ENCODE measurements at places on chromosomes 12 and 14.
A peak's percentile ranks its signal among the peaks of the same experiment; 100 is the strongest.

- DNase-seq: no peak
Measured at GRCh38 chr14:72808564-72808963, 85.3 kb downstream of the DPF3 start.

GRCh38 chr14:22434030-22434429 lies 155.0 kb downstream of the DAD1 start:
- DNase-seq: no peak

DNA sequence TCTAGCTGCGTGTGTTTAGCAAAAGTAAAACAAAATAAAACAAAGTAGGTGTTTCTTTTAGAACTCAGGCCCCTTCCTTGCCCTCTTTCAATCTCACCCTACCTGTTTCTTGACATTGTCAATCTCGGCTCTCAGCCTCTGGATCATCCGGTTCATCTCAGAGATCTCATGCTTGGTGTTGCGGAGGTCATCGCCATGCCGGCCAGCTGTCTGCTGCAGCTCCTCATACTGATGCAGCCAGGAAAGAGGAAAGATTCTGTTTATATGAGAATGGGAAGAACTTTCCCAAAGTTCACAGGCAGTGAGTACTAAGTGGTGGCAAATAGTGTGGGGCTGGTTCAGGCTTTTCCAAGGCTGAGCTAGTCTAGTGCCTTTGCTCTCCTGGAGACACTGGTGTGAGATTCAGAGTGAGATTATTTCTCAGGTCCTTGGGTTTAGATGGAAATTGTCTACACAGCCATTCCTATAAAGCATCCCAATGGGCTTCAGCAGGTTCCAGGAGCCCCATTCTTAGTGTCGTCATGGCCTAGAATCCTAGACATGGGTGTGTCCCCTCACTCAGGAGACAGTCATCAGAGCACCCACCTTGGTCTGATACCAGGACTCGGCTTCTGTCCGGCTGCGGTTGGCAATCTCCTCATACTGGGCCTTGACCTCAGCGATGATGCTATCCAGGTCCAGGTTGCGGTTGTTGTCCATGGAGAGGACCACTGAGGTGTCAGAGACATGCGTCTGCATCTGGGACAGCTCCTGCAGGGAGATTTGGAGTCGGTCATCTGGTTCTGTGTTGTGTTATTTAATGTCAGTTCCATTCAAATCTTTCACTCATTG lies 3.0 kb downstream of the KRT5 start:
- DNase-seq: no peak

GRCh38 chr12:121295116-121295745 lies 1.3 kb downstream of the CAMKK2 start:
- DNase-seq: no peak

DNA sequence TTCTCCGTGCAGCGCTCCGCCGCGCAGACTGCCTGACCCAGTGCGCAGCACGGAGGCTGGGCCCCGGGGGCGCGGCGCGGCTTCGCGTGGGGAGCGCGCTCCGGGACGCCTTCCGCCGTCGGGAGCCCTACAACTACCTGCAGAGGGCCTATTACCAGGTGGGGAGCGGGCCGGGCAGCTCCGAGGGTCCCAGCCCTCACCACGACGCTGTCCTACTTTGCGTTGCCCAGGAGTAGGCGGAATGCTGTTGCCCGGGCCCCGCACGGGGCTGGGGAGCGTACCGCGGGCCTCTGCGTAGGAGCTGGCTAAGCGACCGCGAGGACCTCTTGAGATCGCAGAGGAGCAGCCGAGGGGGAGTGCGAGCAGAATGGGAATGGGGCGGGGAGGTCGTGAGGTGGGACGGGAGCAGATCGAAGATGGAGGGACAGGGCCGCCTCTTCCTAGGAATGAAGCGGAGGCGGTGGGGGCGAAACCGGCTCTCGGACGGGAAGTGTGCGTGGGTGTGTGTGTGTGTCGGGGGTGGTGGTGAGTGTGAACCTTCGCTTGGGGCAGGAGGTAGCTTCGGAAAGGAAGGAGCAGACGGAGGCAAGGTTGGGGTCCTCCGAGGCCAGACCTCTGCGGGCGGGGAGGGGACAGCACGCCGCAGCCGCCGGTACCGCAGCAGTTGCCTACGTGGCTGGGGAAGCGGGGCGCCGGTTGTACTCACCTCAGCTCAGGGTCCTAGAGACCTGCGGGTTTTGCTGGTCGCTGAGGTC lies 751 bp downstream of the P3H3 start:
- peak; percentile 33 for DNase-seq

GRCh38 chr14:106509176-106509575 lies 982.8 kb downstream of the TMEM121 start:
- no peak for DNase-seq

DNA sequence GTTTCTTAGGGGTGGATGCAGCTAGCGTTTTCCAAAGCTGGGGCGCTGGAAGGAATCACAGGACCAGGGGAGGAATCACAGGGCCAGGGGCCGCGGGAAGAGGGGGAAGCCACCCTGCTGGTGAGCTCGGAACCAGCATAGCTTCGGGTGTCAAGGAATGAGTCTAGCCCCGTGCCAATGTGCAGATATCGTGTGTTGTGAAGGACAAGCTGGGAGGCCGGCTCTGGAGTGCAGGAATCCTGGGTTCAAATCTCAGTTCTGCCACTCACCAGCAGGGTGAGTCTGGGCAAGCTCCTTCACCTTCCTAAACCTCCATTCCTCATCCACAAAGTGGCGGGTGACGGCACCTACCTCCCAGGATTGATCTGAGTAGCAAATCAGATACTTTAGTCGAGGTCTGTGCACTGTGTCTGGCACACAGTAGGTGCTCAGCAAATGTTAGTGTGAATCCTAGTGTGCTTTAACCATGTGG lies 53.6 kb upstream of the RIN3 start:
- DNase-seq: no peak

- DNase-seq: no peak
Measured at GRCh38 chr14:22338917-22339715, 249.9 kb downstream of the DAD1 start.

All from NCI-H1092 treated with DMSO at 0.1 percent for 48 hours (cell line).